Left kidney (tissue), 8 donors: ENCODE measurements at places on chromosomes 2 and 18. TPM values are rescaled to one million over a fixed set of nuclear protein-coding genes. Genes with fewer than 3 reads are reported as not detected.

DNA sequence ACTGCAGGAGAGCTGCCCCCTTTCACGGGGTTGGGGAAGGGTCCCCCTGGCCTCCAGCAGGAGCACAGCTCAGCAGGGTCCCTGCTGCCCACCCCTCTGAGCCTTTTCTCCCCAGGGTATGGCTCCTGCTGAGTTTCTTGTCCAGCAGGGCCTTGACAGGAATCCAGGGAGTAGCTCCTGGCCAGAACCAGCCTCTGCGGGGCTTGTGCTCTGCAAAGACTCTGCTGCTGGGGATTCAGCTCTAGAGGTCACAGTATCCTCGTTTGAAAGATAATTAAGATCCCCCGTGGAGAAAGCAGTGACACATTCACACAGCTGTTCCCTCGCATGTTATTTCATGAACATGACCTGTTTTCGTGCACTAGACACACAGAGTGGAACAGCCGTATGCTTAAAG, 21.2 kb downstream of the FOSL2 start:
- no peak for DNase-seq

DNA sequence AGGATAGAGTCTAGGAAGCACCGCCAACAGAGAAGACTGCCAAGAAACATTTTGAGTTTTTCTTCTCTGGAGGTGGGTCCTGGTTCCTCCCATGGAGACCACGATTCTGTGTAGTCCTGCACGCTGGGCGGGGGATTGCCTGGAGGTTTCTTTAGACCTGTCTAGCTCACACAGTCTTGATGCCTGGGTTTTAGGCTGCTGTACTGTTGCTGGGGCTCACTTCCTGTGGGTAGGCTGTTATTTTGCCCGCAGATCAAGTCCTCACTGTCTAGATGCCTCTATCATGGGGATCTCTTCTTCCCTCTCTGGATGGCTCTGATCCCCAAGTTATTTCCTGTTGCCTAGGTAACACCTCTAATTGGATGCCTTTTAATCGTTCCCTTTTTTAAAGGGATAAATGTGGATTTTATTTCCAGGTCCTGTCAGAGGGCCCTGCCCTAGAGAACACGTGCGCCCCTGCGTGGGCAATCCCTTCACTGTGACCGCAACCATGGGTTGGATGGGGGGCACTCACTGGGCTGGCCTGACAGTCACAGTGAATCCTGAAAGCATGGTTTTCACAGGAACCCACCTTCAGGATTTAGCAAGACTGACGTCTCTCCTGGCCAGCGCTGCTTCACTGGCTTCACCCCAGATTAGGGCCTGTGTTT, 115.7 kb downstream of the MSH2 start:
- no peak for DNase-seq

DNA sequence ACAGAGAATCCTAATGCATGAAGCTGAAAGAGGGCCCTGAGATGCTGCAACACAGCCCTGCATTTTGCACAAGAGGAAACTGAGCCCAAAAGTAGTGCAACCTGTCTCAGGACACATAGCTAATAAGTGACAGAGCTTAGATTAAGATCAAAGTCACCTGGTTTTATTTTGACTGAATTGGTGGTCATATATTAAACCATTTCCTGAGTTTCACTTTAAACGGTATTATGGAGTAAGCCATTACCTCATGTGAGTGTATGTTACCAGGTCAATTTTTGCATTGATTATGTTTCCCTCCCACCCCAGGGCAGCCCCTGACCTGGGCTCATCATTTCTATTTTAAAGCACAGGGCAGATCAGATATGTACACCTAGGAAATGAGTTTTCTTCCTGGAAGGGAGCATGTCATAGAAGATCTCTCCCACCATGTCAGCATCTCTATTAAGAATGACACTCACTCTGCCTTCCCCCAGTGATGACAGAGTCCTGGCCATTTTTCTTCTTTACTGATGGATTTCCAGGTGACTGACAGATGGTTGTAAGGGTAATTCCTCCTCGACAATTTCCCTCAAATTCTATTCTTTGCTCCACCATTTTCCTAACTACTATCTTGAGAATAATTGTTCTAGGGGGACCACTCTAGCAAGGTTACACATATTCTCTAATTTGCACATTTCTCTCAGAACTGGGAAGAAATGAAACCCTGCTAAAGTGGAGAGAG, 441.3 kb upstream of the SLC14A2 start:
- DNase-seq = no peak

DNA sequence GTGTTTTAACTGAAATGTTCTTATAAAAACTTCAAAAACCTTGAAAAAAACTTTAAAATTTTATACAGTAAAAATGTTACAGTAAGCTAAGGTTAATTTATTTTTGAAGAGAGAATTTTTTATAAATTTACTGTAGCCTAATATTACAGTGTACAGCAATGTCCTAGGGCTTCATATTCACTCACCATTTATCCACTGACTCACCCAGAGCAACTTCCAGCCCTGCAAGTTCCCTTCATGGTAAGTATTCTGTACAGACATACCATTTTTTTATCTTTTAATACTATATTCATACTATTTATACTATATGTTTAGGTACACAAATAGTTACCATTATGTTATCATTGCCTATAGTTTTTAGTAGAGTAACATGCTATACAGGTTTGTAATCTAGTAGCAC, 396.7 kb upstream of the MMADHC start:
- no peak for DNase-seq

DNA sequence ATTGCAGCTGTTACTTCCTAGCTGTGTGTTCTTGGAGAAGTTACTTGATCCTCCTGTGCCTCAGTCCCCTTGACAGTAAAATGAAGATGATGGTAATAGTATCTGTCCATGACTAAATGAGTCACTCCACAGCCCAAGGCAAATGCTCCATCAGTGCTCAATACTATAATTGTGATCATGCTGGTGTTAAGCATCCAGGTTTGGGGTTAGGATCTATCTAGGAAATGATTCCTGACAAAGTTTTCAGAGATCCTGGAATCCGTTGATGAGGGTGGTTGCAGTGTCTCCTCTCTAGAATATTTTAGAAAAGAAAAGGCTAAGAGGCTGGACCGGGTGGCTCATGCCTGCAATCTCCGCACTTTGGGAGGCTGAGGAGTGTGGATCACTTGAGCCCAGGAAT, 2.7 kb upstream of the PRELID3A start:
- DNase-seq = no peak

DNA sequence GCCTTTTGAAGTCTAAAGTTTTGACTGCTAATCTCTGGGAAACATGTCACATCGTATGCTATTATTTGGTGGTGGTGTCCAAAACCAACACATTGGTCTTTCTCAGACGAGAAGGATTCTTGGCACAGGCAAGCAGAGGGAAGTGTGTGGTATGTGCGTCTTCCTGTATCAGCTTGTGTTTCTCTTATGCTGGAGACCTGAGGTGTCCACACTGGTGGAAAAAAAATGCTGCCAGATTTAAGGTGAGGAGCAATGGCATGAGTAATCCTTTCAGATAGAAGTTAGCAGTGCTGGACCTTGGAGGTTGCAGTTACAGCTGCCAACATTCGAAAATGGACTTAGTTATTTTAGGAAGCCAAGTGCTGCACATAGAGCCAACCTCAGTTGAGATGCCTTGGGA, 11.7 kb upstream of the FHL2 start:
- DNase-seq = no peak

DNA sequence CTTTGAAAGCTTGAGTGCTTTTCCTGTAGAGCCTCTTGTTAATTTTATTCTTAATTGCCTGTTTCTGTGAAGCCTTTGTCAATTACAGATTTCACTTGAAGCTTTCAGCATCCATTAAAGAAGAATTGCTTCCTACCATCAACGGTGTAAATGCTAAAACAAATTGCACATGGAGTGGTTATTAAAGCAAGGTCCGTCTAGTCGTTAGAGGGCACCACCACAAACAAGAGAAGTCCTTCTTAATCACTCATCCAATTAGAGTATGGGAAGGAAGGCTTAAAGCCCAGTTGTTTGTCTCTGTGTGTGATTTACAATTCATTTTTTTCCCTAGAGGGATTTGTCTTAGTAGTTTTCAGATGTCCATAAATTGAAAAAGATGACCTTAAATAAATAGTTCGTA, 1.6 kb downstream of the KCNJ3 start:
- peak; percentile 11 for DNase-seq

DNA sequence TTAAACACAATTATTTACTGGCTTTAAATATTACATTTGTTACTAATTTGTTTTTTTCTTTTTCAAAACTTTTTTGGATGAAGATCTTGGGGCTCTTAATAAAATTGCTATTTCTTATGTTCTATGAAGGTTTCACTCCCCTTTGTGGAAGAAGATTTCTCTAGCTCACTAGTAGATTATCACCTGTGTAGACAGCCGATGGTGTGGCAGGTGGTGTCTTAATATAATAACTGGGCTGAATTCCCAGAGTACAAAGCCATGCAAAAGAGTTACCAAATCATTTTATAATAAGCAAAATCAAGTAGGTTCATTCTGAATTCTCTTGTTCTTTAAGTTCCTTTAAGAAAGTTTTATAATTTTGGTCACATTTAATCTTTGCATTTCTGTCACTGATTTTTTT, 233.7 kb downstream of the CCDC102B start:
- no peak for DNase-seq

DNA sequence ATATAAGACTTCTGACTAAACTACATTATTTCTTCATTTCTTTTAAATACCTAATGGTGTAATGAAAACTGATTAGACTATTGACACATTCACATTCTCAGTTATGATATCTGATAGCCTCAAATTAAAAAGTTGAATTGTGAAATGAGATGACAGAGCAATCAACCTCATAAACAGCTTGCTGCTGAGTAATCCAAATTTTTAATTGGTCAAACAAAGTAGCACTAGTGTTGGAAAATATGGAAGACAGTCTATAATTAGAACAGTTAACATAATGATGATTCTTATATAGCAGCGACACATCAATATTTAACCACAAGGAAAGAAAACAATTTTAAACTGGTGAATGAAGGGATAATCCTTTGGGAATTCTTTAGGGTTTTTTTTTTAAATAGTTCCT, 91.9 kb upstream of the LRP1B start:
- DNase-seq = no peak

DNA sequence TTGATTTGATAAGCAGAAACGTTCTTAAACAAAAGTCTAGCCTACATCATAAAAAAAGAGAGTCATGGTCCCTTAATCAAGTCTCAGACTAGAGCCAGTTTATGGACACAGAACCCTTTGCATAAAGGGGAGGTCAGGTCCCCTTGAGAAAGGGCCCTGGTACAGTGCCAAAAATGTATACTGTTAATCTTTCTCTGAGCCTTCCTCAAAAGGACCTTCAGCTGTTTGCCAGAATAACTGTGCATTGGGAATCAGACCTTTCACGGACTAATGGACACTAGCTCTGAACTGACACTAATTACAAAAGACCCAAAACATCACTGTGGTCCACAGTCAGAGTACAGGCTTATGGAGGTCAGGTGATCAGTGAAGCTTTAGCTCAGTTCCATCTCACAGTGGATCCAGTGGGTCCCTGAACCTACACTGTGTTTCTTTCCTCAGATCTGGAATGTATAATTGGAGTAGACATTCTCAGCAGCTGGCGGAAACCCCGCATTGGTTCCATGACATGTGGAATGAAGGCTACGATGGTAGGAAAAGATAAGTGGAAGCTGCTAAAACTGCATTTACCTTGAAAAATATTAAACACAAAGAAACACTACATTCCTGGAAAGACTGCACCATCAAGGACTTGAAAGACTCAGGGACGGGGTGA, 151.4 kb downstream of the TMEFF2 start:
- DNase-seq = no peak

Gene REG1A
- polyA plus RNA-seq = not detected

Gene EN1
- not detected for polyA plus RNA-seq

Gene SP5
- polyA plus RNA-seq = 0.47 TPM

Gene ITPRIPL1
- 5.2 TPM for polyA plus RNA-seq

Gene ANKRD30B
- polyA plus RNA-seq = 0.62 TPM

Gene BOLA3
- polyA plus RNA-seq = 25.8 TPM

Gene FAM124B
- 2.6 TPM for polyA plus RNA-seq

Gene ABCG5
- polyA plus RNA-seq = 0.63 TPM
